ENCODE measurements at places on chromosomes 7 and 10.

DNA sequence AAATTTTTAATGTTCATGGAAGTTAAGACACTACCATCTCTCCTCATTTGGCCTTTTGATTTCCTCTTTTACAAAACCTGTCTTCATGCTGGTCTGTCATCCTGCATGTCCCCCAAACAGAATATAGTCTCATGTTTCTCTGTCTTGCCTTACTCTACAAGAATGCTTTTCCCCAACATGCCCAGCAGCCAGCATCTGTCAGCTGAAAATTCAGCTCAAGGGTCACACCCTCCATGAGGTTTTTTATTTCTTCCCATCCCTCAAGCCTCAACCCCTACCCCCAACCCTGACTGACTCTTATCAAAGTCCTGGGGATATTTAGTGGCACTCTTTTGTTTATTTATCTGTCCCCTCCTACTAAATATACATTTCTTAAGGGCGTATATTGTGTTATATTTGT lies 202.0 kb downstream of the ANK3 start:
- DNase-seq: no peak

GRCh38 chr10:18333621-18334020 lies 193.4 kb downstream of the CACNB2 start:
- DNase-seq: no peak

GRCh38 chr7:36264913-36265516 lies 112.0 kb downstream of the EEPD1 start:
- DNase-seq: no peak

GRCh38 chr10:37549054-37549453 lies 308.4 kb downstream of the ZNF248 start:
- no peak for DNase-seq

All from activated naive CD8-positive, alpha-beta T cell treated with anti-CD3 and anti-CD28 coated beads, Interleukin-2, amount 10 ng/mL, durations not matched to agents 7 days and 5 days (primary cell).